ENCODE measurements at places on chromosomes 2 and 18.

DNA sequence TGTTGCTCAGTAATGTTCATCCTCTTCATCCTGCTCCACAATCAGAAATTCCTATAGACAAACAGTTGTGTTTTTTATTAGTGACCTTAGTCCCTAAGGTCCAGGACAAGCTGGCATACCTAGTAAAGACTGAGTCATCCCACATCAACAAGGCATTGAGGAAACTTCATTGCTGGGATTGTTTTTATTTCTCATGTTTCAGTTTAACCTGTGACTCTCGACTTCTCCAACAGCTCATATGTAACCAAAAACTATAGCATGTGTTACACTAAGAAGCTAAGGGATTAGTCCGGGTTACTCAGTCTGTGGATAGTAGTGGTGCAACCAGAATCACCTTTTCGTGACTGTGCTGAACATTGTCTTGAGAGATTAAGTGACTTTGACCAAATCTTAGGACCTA, 292.1 kb downstream of the RDH14 start:
- no peak for DNase-seq

DNA sequence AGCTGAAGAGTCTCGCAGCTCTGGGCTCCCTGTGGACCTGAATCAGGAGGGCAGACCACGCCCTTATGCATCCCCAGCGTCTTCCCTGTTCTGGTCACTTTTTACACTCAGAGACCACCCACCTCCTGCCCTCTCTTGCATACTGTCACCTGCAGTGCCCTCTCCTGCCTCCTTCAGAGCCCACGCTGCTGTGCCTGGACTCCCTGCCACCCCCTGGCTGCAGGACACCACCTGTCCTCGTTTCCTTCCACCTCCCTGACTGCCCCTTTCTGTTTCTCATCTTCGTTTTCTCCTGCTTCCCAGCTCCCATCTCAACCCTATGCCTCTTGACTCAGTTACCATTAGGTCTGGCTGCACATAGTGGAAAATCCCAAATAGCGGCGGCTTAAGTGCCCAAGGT, 9.2 kb upstream of the INHBB start:
- DNase-seq = no peak

- no peak for DNase-seq
Measured at GRCh38 chr2:26459991-26460612, 17.8 kb downstream of the OTOF start.

DNA sequence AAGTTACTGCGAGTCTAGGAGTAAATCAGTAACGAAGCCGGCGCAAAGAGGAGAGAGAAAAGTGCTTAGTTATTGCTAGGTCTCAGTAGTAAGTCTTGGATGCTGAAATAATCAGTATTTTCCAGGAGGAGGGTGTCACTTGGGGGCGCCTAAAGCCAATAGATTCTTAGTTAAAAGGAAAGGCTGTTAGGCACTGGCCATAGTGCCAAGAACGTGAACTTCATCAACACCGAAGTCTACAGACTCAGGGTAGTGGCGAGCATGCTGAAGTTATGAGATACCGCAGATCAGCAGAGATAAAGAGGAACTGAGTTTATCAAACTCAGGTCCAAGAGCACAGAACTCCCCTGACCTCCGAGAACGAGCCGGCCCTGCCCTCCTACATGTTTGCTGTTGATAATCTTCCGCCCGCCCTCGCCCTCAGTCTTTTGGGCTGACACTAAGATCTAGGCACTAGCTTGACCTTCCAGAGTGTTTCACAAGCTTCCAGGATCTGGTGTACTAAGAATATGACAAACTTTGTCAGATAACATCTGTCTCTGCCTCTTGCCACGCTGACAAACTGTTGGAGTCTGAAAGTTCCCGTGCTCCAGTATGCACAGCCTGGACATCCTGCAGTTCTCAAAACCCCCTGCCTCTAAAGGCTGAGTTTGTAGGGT, 49.2 kb downstream of the CYB5A start:
- DNase-seq = no peak

GRCh38 chr18:9260388-9261380, 73.9 kb upstream of the TWSG1 start:
- DNase-seq = no peak

DNA sequence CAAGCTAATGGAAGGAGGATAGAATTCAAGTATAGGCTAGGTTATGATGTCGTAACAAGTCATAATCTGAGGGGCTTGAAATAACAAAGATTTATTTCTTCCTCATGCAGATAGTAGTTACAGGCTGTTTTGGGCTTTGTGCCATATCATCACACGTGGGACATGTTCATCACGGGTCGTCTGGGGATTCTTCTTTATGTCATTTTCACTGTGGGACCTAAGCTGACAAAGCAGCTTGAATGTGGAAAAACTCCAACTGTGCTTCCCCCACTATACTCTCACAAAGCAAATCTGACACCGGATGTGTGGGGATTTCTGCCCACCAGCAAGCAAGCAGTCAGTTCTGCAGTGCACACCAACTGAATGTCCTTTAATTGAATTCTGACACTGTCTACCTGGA, 124.8 kb downstream of the LTBP1 start:
- no peak for DNase-seq

- DNase-seq = no peak
Measured at GRCh38 chr2:75030218-75031009, 72.0 kb downstream of the POLE4 start.

GRCh38 chr2:170245312-170245711, 67.4 kb downstream of the MYO3B start:
- DNase-seq = no peak

GRCh38 chr2:20227894-20228505, 3.1 kb upstream of the SDC1 start:
- no peak for DNase-seq

GRCh38 chr2:184114439-184114838, 483.9 kb upstream of the ZNF804A start:
- no peak for DNase-seq

DNA sequence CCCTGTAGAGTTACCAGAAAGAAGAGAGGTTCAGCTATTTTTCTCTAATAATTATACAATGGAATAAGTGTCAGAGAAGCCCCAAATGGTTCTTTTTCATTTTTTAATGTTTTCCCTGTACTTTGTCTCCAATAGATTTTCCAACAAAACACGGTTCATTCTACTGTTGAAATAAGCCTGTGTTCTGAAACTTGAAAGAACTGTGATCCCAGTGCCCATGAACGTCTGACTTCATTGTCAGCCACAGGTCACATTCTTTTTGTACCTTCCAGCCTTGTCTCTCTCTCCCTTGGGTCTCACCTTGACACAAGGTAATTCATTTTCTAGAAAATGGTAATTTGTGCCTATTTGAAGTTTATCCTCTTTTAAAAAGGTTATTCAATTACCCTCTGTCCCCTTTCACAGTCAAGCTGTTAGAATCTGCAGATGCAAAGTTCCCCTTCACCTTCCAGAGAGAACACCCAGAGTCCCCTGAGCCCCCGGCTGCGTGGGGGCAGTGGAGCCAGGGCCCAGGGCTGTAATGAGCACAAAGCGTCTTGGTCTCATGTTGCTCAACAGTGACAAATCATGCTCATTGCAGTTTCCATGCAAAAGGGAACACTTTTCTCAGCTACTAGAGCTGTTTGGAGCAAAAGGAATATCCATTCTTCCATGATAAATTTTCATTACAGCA, 115.2 kb downstream of the SPHKAP start:
- no peak for DNase-seq

- no peak for DNase-seq
Measured at GRCh38 chr2:54597153-54597848, 126.2 kb upstream of the EML6 start.

GRCh38 chr2:25340181-25340921, 1.4 kb downstream of the DNMT3A start:
- no peak for DNase-seq

GRCh38 chr2:41871080-41871479, 176.7 kb upstream of the PKDCC start:
- no peak for DNase-seq

Data from activated naive CD4-positive, alpha-beta T cell (primary cell).